ENCODE measurements at places on chromosomes 6 and 20.

GRCh38 chr6:127813699-127814027, 87.2 kb downstream of the THEMIS start:
- no peak for DNase-seq

DNA sequence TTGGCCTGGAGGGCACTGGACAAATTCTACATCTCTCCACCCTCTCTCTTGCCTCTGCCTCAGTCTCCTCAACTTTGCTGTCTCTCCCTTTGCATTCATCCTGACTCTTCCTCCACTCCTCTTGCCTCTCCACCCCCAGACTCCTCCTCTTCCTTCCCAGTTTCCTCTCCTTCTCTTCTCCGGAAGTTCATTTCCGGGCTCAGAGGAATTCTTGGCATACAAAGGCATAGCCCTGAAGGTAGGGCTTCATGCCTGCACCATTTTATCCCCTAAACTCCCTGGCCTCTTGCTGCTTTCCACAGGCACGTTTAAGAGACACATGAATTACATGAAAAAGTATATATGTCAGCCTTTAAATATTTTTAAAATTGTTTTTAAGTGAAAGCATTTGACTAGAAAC, 10.6 kb downstream of the BFSP1 start:
- DNase-seq: no peak

DNA sequence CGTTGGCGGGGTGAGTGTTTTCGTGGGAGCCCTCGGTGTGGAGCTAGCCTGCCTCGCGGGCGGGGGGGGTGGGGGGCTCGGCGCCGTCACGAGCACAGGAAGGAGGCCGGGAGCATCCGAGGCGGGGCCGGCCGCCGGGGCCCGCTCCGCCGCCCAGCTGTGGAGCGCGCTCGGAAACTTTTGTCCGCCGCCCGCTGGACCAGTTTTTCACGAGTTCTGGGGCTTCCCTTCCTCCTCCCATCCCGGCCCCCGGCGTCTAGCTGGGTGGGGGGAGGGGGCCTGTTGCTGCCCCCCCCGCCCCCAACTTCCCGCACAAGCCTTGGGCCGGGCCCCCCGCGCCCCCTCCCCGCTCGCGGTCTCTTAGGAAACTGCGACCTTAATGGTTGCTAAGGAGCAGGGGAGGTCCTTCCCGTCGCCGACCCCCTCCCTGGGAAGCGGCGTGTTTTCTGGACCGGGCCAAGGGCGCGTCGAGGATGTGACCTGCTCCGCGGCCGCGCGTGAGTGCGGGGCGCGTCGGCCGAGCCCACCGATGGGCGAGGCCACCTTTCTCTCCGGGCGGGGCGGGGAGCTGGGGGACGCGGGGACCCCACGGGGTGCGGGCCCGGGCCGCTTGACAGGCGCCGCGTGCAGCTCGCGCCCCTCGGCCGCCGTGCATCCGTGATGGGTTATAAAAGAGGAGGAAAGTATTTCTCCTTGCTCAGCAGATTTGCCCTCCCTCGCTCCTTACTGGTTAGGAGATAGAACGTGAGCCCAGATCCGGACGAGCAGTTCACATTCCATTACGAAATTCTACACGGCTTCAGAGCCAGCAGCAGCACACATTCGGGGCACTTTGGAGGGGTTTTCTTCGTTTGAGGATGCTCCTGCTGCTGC, 1.4 kb downstream of the RREB1 start:
- peak; percentile 84 for DNase-seq

- no peak for DNase-seq
Observed at GRCh38 chr6:118700531-118700930, 49.1 kb upstream of the CEP85L start.

DNA sequence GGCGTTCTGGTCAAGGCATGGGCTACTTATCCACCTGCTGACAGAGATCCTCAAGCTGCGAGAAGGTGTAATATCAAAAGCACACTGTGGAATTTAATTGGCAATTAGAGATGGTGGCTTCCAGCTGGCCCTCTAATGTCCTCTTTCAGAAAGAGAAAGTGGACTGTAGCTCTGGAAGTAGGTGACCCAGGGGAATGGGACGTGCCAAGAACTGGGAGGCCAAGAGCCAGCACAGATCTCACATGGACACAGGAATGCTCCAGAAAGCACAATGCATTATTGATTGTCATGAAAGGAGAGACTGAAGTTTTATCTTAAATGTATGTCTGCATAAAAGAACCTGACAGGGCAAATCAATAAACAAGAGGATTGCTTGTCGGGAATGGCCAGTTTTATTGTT, 198.6 kb upstream of the CDH4 start:
- DNase-seq: no peak

- DNase-seq: no peak
Observed at GRCh38 chr6:144855812-144856531, 570.8 kb downstream of the UTRN start.

GRCh38 chr6:159608961-159609651, 83.9 kb downstream of the SOD2 start:
- no peak for DNase-seq

- no peak for DNase-seq
Observed at GRCh38 chr20:38169636-38170193, 4.6 kb upstream of the TGM2 start.

GRCh38 chr6:156953479-156954146, 176.4 kb downstream of the ARID1B start:
- DNase-seq: peak; percentile 92

DNA sequence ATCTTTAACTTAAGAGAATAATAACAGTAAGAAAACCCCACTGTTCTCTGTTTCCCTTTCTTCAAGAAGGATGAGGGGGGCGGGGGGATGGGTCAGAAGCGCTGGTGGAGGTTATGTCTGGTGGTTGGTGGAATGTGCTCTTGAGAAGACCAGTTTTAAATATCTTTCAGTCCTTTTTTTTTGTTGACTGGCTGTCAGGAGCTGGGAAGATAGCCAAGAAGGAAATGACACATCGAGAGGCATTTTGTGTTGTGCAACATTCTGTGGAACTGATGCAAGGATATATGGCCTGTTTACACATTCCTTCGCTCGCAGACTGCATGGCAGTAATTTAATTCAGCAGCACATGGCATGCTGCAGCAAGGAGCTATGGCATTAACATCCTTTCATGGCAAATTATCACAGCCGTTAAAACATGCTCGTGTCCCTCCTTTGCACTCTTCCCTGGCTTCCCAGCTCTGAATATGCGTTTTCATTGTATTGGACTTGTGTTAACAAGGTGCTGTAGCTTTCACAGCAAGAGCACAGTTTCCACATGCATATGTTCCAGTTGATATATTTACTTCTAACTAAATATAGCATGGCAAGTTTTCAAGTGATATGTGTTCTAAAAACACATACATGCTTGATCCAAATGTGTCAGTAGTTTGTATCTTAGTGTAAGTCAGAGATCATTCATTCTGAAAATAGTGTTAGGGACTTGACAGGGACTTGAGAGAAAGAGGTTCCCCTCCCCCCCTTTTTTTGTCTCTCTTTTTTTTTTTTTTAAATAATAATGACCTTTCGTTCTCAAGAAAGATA, 68.2 kb upstream of the SUPT3H start:
- peak; percentile 91 for DNase-seq

DNA sequence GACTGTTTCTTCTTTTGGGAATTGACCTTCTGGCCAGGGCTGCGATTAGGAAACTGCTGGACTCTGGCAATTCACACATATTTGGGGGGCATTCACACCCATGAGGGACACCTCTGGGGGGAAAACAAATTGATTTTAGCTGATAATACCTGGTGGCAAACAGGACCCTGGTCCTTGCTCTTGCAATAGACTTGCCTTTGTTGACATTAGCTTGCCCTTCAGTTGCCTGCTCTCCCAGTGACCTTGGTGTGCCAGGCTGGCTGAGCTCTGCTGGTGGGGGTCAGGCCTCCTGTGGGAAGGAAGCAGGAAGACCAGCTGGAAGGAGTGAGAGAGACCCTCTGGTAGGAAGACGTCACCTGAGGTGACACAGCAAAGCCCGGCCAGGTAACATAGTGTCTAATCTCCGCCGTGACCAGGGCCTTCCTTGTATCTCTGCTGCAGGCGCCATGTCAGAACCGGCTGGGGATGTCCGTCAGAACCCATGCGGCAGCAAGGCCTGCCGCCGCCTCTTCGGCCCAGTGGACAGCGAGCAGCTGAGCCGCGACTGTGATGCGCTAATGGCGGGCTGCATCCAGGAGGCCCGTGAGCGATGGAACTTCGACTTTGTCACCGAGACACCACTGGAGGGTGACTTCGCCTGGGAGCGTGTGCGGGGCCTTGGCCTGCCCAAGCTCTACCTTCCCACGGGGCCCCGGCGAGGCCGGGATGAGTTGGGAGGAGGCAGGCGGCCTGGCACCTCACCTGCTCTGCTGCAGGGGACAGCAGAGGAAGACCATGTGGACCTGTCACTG, 5.3 kb downstream of the CDKN1A start:
- no peak for DNase-seq

DNA sequence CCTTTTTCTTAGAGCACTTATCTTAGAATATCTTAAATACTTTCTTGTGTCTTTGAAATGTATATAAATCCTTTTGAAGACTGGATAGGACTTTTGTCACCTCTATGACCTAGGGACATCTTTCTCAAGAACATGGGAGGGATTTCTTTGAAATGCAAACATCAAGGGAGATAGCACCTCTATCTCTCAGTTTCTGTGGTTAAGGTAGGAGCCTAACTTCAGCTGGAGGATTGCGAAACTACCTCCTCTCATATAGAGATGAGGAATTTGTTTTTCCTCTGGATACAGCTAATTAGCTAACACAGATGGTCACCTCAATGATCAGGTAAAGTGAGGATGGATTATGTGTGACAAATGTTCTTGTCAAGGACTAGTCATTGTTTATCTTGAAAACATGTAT, 631.3 kb upstream of the IMPG1 start:
- no peak for DNase-seq

DNA sequence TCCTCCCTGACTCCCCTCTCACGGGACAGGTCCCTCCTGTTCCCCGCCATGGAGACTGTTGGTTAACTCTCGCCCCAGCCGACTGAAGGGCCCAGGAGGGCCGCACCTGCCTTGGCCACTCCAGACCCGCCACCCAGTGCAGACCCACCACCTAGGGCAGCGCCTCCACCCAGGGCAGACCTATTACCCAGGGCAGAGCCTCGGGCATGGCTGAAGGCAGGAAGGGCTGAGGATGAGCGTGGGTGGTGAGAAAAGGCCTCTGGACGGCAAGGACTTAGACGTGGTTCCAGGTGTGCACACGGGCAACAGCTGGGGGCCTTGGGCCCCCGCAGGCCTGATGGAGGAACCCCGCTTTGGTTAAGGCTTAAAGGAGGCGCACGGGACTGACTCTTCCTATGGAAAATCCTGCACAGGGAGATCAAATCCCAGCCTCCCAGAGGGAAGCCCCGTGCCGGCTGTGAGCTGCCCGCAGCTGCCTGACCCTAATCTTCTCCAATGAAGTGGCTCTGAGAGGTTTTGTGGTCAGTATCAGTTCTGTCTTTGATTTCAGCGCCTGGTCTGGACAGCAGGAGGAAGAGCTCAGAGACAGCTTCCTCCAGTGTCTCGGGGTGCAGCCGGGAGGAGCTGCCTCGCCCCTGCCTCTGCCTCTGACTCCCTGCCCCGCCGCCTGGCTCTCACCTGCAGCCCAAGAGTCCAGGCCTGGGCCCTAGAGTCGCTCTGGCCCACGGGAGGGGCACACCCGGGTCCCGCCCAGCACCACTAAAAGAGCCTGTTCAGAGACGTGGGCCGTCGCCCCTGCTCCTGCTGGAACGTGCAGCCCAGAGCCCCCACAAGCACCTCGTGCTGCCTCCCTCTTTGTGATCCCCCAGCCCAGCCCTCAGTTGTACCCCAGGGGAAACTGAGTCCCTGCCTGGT, 12.1 kb upstream of the CHRNA4 start:
- DNase-seq: no peak

DNA sequence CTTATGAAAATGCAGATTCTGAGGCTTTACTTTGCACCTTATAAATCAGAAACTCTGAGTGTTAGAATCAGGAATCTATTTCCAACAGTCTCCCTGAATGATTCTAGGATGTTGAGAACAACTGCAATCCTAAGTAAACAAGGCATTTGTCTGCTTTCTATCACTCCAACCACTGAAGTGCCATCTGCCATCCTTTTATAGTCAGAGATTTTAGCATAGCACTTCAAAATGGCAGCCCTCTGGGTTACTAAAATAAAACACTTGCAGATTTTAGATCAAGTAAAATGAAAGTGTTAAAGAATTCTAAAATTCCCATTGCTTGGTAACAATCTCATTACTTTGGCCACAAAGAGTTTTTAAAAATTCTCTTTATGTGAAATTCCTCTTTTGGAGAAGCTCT, 258.9 kb downstream of the CD109 start:
- no peak for DNase-seq

GRCh38 chr20:51042064-51042463, 19.2 kb upstream of the KCNG1 start:
- no peak for DNase-seq

DNA sequence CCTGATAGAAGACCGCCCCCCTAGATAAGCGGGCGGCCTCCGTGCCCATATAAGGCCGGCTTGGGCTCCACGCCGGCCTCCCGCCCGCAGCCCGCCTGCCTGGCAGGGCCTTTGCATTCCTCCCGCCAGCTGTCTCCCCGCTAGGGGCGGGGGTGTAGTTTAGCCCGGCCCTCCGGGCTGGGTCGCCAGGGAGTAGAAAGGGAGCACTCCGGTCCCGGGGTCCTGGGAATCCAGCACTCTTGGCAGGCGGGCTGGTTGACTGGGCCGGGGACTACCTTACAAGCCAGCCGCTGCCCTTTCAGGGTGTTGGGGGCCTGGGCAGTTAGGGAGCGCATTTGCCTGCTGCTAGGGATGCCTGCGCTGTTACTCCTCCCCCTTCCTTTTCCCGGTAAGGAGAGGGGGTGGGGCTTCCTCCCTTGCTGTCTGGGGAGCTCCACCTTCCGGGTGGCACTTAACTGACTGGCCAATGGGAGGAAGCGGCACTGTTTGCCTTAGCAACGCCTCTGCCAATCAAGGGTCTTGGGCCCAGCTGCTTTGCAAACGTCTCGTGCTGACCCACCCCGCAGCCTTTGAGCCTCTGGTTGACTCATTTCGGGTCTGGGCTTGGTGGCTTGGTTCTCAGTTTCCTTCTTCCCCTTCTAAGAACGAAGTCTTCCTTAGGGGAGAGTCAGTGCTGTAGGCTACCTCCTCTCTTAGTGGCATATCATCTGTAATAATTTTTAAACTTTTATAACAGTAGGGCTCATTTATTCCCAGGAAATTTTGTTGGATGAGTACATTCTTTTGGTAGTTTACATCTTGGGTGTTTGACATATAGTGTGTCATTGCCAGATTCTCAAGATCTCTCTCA, 3.4 kb downstream of the SRF start:
- DNase-seq: peak; percentile 99

DNA sequence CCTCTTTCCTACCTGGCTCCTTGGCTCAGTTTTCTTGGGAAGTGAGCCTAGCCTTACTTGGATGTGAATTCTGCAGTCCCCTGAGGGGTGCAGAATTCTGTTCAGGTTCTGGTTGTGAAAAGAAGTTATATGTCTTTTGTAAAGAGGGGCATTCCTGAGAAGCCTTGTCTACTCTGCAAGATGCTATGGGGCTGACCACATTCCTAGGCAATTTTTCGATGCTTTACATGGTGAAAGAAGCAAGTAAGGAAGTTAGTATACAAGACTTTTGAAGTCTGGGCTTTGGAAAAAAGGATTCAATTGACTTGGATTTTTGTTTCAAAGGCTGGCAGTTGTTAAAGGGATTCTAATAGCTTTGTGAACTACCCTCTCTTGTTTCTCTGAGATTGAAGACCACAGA, 167.9 kb upstream of the STMND1 start:
- DNase-seq: no peak
